ENCODE measurements at places on chromosomes 3 and 15. TPM values are rescaled to one million over a fixed set of nuclear protein-coding genes. Genes with fewer than 3 reads are reported as not detected.

TRAK1 gene
- 41.3 TPM for total RNA-seq

DNA sequence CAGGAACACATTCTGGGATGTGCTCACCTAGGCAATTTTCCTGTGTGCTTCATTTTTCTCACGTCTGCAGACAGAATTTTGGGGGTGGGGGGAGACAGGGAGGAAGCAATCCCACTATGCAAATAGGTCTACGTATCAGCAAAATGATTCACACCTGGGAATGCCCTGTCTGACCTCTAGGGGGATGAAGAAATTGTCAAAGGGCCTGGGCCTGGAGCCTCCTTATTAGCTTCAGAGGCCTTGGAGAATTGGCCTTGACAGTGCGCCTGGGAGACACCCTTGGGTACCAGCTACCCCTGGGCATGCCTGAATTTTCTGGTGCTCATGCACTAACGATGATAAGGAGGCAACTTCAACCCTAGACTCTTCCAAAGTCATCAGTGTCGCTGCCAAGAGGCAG lies 207.5 kb downstream of the CADPS start:
- DNase-seq = peak; percentile 39

DNA sequence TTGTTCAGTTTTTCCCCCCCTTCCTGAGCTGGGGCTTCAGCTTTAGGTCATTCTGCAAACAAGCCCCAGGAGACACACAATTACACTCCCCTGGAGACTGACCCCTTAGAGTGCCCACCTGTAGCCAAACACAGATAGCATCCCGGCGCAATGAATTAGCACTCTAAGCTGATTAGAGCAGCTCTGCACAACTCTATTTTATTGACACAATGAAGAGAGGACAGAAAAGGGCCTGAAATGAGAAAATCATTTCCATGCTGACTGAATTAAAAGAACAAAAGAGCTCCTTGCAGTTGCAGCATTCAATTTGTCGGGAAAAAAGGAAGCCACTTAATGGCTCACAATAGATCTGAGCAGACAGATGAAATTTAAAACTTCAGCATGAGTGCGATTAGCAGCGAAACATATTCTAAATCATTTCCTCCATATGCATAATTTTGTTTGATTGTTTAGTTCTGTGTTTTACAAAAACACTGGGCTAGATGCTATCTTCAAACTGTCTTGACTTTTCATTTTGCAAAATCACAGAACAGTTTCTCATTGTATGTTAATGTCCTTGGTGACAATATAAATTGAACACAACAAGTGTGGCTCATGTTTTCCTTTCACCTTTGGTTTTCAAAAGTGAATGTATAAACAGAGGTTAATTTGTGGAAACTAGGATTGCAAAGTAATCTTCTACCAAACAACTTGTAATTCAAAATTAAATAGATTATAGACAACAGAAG lies 308.6 kb downstream of the MECOM start:
- DNase-seq = peak; percentile 87

ADAMTS7 gene
- 19.2 TPM for total RNA-seq

GRCh38 chr3:105458518-105459215 lies 92.0 kb downstream of the ALCAM start:
- no peak for DNase-seq

DNA sequence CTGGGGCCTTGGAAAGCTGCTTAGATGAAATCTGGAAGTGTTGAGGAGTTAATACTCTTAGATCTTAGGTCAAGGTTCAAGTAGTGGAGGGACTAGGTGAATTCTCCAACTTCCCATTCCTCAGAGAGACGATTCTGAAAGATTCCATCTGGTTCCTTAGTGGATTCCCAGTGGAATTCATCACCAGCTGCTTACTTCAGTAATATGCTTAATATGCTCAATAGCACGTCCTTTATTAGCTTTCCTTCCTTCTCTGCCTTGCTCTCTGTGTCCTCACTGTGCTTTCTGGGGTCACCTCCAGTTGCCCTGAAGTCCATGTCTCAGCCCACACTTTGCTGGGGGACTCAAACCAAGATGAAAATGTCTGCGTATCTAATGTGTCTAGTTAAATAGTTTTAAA lies 31.0 kb downstream of the CEP63 start:
- DNase-seq = no peak

PLIN1 gene
- 0.07 TPM for total RNA-seq

GRCh38 chr15:43251871-43252250 lies 14.9 kb downstream of the TGM5 start:
- no peak for DNase-seq

- no peak for DNase-seq
These were observed 36.3 kb downstream of the KNL1 start for GRCh38 chr15:40630313-40630712.

SCN11A gene
- 0.81 TPM for total RNA-seq

MRPL3 gene
- total RNA-seq = 148 TPM

DNA sequence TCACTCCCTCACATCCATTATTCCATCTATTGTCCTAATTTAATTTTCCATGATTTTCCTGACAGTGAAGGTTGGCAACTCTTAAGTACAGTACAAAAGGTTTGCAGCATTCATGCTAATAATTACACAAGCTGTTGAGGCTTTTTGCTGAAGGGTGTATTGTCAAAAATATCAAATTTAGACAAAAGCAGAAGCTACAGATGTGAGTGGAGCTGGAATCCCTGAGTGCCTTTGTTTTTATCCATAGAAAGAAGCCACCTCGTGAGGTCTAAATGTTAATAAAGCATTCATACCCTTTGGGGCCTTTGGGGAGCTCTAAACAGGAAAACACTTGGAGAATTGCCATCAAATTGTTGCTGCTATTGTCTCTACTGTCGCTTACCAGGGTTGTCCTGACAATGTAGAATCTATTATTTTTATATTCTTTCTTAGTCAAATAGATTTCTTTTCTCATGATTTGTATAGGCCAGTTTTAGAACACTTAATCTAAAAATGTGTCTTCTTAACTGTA lies 185.8 kb upstream of the ROBO1 start:
- no peak for DNase-seq

CASR gene
- total RNA-seq = not detected

- no peak for DNase-seq
These were observed 13.9 kb downstream of the TYRO3 start for GRCh38 chr15:41572866-41573265.

RSL24D1 gene
- 192 TPM for total RNA-seq

IQCF5 gene
- not detected for total RNA-seq

DNA sequence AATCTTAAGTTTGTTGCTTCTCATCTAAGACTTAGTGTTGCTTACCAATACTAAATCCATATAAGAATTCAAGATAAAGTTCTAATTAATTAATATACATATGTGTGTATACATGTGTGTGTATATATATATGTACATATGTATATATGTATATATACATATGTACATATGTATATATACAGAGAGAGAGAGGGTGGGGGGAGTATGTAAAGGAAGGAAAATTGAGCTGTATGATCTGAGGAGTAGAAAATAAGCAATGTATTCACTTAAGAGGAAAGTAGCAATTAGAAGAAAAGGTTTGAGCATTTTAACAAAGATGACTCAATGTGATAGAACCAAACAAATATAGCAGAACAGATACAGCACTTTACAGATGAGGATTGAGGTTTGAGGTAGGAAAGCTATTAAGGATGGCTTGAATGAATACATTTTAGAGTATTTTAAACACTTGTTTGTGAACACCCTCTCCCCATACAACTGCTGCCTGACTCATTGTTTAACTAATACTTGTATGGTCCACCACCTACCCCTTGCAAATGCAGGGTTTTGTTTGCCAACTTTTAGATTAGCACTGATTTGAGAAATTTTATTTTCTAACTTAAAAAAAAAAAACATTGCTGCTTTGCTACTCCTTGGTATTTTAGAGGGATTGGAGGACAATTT lies 681.1 kb upstream of the CADM2 start:
- no peak for DNase-seq

GRCh38 chr3:20321391-20322047 lies 135.5 kb upstream of the SGO1 start:
- DNase-seq = no peak

GRCh38 chr3:141699897-141700296 lies 38.2 kb upstream of the RNF7 start:
- no peak for DNase-seq

GRCh38 chr3:123152687-123153086 lies 49.1 kb upstream of the SEC22A start:
- peak; percentile 74 for DNase-seq

- DNase-seq = no peak
These were observed 207.2 kb downstream of the IGSF11 start for GRCh38 chr3:118827446-118827845.

DNA sequence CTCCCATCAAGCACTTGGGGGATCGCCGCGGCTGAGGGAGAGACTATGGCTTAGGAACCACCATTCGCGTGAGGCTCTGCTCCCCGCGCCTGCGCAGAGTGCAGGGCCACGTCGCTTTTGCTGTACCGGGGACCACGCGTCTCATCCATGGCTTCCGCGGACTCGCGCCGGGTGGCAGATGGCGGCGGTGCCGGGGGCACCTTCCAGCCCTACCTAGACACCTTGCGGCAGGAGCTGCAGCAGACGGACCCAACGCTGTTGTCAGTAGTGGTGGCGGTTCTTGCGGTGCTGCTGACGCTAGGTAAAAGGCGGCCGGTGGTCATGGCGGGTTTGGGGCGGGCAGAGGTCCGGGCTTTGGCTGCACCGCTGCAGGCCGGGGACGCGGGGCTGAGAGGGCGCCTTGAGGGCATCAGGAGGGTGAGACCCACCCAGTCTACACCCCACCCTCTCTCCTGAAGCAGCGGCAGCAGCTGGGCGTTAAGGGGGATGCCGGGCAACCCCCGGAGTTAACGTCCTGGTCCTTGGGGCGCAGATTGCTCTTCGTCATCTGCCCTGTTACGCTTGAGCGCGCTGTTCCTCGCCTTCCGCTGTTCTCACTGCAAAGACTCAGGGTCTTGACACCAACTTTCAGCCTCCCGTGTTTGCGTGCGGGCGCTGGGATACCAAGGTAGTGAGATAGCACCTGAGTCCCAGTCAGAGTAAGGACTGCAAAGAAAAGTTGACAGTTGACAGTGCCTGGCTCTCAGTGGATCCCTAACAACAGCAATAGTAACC lies at the start of gene SRPRB:
Gene SRPRB (plus strand): TSS at position 114 of the 774 bp plus-strand sequence. CDS start 34 bp downstream, at position 148.
- DNase-seq = peak; percentile 97

ITIH3 gene
- total RNA-seq = not detected

Measured in neural progenitor cell (in vitro differentiated cells).